ENCODE measurements at places on chromosomes 12 and 14.

- DNase-seq = no peak
Measured at GRCh38 chr14:76920331-76921087, 94.3 kb downstream of the LRRC74A start.

DNA sequence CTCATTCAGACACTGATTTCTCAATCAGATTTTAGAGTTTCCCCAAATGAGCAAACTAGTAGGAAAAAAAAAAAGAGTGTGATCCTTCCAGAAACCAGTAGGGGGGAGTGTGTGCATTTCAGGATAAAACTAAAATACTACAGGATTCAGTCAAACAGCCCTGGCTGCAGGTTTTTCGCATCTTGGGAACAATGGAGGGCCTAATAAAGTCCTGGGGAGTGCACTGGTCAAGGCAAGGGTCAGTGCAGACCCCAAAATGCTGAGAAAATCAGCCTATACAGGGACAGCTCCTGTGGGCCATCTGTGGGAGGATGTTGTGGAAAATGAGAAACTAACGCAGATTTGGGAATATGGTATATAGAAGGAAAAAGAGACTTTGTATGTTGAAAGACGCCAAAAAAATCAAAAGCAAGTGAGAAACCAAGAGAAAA is 22.2 kb upstream of the ABCD4 start:
- no peak for DNase-seq

GRCh38 chr12:115103884-115104883 is 420.2 kb upstream of the TBX3 start:
- peak; percentile 54 for DNase-seq

GRCh38 chr12:106333010-106333409 is 24.5 kb upstream of the POLR3B start:
- no peak for DNase-seq
